Aorta (tissue), 5 donors: ENCODE measurements at places on chromosomes 2 and 18. TPM values are rescaled to one million over a fixed set of nuclear protein-coding genes. Genes with fewer than 3 reads are reported as not detected.

- H3K4me1 ChIP-seq: no peaks in the 10 kb centered on the region
- no peak for DNase-seq
- no peak overlapping the region for H3K27ac ChIP-seq
- H3K36me3 ChIP-seq: no peaks in the 10 kb centered on the region
These were observed 3.2 kb downstream of the UBE2E3 start for GRCh38 chr2:180983468-180984242.

TMEM198 gene
- polyA plus RNA-seq: 7.4 TPM

FAP gene
- 23.5 TPM for polyA plus RNA-seq

DNA sequence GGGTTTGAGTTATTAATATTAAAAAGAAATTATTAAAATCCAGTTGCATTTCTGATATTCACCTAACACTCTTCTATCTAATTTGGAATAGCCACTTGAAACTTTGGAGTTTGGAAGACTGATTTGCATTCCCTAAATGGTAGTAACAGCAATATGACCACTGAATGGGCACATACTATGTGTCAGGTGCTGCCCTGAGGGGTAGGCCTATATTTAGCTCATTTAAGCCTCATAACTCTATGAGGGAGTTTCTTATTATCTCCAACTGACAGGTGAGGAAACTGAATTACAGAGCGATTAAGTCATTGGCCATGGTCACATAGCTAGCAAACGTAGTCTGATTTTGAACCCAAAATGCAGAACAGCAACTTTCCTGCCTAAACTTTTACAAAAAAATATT, 77.3 kb downstream of the VWA3B start:
- H3K4me1 ChIP-seq: peaks cover 2% of the 10 kb centered on the region
- no peak overlapping the region for H3K4me3 ChIP-seq
- H3K27me3 ChIP-seq: no peaks in the 10 kb centered on the region
- no peak overlapping the region for H3K27ac ChIP-seq

DNA sequence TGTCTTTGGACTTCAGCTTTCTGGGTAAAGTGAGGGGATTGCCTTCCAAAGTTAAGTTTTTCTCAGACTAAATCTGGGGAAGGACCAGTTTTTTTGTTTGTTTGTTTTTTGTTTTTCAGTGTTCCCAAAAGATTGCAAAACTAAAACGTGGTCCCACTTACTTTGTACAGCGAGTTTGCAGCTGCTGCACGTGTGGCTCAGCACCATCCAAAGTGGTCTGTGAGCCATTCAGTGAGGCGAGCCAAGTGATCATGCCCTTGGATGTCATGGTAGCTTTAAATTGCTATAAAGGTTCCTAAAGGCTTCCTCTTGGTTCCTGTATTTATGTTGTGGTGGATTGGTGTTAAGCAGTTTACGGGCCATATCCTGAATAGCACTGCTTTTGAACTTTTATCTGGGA, 23.0 kb downstream of the TET3 start:
- H3K4me1 ChIP-seq: no peaks in the 10 kb centered on the region
- no peaks in the 10 kb centered on the region for H3K27me3 ChIP-seq
- no peak overlapping the region for H3K27ac ChIP-seq
- H3K4me3 ChIP-seq: no peak overlapping the region
